ENCODE measurements at places on chromosomes 7 and 10.

DNA sequence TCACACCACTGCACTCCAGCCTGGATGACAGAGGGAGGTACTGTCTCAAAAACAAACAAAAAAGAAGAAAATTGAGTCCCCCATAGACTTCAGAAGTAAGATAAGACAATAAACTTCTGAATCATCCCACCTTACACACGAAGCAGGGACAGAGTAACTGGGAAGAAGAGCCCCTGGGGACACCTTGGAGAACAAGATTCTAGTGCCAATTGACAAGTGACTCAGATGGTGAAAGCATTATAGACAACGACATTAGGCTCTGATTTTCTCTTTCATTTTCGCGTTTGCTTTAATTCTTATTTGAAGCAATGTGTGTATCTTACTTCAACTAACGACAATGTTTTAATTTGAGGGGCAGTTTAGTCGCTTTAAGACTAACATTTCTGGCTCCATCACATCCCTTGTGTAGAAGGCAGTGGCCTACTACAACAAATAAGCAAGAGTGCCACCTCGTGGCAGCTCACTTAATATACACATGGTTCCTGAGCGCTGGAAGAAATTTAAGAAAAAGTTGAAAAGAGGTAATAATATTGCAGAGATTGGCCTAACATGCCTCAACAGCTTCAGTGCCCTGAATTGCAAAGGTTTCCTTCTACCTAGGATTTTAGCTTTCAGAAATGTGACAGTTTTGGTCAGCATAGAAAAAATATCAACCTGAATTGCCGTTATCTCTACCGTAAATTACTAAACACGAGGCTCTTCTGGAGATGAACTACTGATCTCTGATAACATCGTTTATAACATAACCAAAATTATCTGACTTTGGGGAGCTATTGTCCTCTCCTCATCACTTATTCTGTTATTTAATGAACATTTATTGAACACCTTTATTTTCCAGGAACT, 36.7 kb downstream of the ASNS start:
- peak; percentile 2 for DNase-seq

DNA sequence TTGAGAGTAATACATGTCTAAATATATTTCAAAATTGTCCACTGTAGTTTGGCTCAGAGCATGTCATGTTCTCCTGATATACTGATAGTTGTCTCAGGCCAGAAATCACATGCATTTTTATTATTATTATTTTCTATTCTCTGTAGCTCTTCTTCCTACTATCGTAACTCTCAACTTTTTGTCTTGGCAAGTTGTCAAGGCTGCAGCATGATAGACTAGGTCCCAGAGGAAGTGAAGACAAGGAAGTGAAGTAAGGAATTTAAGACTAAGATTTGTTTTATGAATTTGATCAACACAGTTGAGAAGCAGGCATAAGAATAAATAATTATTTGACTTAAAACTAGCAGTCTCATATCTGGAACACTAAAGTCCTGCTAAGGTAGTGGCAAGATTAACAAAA, 369.5 kb downstream of the ABCA13 start:
- no peak for DNase-seq

GRCh38 chr10:11318826-11319598, 292.4 kb downstream of the USP6NL start:
- no peak for DNase-seq

GRCh38 chr7:11726794-11727155, 105.2 kb downstream of the THSD7A start:
- no peak for DNase-seq

DNA sequence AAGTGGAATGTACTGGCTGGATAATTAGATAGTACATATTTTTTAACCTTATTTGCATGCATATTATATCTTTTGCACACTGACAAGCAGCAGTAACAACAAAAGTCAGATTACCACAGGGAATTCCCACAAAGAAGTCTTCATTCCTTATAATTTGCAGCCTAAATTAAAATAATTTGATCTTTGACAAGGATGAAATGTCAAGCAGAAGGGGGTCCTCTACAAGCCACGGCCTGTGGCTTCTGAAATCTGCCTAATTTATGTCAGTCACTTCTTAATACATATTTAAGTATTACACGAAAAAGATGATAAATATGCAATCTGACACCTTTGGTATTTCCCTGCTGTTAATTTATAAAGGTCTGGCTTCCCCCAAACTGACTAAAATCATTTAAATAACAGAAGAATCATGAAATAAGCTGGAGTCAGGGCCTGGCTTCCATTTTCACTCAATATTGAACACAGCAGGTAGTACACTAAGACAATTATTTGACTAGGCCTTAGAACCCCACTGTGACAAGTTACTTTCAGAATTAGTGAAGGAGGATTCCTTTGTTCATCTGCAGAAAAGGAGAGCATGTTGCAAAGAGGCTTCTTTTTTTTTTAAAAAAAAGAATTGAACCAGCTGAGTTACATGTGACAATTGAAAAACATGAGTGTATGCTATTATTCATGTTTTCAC, 351.1 kb upstream of the ETV1 start:
- no peak for DNase-seq

DNA sequence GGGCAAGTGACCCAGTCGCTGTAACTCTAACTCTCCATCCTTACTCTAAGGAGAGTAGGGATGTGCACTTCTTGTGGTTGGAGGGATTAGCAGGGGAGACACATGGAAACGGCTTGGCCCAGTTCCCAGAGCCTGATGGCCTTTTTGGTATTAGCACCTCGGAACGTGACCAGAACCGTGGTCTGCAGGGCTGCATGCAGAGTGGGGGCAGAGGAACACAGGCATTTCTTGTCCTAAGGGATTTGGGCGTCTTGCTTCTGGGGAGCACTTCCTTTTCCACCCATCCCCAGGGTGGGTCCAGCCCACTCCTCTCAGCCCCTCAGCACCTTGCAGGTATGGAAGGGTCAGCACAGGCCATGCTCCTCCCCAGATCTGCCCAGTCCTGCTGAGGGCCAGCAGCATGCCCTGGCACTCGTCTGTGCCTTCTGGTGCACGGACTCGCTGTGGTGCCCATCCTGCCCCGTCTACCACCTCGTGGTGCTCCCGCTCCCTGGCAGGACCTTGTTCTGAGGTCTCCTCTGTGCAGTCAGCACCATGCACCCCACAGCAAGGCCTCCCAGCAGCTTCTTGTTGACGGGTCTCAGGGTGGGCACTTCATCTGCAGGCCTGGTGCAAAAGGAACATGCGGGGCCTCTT, 109.6 kb downstream of the ACTR3B start:
- DNase-seq, result no peak

- DNase-seq, result no peak
Observed at GRCh38 chr10:121262774-121263430, 335.3 kb downstream of the FGFR2 start.

DNA sequence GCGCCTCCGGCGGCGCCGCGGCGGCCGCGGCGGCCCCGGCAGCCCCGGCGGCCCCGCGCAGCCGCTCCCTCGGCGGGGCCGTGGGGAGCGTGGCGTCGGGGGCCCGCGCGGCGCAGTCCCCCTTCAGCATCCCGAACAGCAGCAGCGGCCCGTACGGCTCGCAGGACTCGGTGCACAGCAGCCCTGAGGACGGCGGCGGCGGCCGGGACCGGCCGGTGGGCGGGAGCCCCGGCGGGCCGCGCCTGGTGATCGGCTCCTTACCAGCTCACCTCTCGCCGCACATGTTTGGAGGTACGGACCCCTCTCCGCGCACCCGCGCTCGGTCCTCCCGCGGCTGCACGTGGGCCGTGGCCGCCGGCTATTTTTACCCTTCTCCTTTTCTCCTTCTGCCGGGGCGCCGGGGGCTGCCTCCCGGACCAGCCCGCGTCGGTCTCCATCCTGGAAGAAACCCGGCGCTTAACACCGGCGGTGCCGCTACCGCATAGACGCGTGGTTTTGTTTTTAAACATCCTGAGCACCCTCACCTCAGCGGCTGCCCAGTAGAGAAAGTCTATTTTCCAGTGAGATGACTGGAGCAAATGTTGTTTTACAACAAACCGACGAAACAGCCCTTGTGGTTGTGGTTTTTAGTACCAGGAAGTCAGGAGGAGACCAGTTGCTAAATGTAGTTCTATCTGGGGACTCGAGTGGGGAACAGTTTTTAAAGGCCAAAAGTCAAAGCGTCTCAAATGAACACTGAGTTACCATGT, 1.3 kb downstream of the ZNRF2 start:
- DNase-seq, result peak; percentile 32
